OCI-LY7 (cell line): ENCODE measurements at places on chromosomes 11 and 22.

- DNase-seq: no peak
Observed at GRCh38 chr11:112784323-112785073, 176.7 kb upstream of the NCAM1 start.

DNA sequence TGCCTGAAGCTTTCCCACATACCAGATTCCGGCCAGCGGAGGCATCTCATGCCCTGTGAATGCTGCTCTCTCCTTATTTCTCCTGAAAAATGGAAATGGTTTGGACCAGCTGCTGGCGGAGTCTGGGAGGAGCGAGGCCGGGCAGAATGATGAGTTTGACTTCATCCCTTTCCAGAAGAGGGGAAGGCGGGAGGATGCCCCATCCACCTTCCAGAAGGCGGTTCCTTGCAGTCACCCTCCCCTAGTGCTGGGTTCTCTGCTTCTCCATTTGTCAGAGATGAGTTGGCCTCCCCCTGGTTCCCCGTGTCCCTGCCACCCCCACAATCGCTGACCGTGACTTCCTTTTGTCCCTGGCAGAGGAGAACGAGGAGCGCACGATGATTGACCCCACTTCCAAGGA lies 75.6 kb downstream of the PARVB start:
- DNase-seq: no peak

DNA sequence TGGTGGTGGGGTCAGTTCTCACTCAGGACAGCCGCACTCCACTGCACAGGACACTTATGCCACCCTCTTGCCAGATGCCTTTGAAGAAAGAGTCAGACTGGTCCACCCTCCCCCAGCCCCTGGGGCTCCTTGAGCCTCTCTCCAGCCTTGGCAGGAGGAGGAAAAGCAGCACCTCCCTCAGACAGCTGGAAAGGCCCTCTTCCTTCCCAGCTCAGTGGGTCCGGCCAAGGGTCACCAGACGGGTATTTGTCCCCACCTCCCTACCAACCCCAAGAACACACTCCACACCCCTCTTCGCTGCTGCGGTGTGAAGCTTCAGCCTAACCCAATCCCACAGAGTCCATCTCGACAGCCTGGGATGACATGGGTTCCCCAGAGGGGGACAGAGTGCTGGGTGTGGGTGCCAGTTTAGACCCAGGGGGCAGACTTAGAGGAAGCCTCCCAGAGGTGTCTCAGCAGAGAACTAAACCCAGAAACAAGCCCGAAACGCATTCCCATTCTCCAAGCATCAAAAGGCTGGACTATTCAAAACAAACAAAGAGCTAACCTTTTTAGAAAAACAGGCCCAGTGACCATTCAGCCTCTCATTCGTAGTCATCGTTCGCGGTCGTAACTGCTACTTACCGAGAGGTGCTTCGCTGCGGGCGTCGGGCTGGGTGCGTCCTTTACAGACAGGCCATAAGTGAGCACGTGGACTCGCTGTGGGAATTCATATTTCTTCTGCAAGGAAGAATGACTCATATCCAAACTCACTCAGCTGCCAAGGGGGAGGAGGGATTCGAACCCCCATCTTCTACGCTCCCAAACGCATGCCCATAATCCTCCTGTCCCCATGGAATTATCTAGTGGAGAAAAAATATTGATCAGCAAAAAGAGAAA lies 57.5 kb upstream of the ANO1 start:
- DNase-seq: no peak

DNA sequence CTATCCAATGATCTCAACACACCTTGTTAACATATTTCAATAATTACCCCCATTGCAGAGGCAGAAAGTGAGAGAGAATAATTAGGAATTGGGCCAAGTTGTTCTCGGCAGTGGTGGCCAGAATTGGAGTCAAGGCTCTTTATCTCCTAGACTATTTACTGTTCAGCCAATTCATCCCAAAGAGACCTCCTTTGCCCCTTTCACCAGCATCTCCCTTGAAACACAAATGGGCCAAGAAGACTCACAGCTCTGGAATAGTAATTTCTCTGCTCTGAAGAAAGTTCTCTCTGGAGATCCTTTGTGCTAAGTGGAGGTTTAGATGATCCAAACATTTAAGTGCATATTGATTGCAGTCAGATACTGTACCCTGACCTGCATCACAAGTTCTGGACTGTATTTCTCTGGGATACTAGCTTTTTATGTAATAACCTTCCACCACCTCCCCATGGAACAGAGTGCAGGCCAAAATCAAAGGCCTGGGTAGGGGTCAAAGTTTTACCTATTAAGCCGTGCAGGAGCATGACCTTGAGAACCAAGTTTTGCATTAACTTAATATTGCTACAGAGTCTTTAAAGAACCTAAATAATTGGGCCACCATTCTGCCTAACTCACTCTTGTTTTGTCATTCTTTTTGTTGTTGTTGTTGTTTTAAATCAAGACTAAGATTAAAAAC lies 19.6 kb upstream of the CADM1 start:
- no peak for DNase-seq

GRCh38 chr11:123052901-123053721 lies 8.8 kb downstream of the HSPA8 start:
- peak; percentile 7 for DNase-seq

DNA sequence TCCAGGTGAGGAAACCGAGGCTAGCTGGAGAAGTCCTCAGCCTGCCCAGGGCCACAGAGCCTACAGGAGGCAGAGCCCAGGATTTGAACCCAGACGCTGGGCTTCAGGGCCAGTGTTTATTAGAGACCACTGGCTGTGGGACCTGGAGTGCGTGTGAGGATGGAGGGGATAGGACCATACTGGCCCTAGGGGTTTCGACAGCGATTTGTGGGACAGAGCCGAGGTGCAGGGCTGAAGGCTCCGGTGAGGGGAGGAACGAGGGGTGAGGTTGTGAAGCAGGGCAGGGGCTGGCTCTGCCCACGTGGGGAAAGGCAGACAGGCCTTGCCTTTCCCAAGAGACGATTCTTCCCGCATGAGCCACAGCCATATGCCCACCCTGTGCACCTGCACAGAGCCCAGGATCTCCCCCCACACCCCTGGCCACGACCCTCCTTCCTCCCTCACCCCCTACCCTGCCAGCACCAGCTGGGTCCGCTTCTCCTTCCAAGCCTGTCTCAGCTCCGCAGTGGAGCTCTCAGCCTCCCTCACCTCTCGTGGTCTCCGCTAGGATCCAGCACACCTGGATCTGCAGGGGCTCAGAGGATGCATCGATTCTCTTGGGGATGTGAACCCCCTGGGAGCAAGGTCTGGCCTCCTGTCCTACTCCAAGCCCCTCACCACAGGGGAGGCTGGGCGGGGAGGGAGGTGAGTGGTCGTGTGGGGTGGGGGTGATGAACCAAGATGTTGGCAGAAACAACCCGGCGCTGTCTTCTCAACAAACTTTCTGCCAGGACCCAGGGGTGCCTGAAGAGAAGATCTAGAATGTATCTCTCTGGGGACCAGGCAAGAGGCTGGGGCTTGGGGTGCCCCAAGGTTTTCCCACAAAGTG lies 58.4 kb downstream of the RTL6 start:
- no peak for DNase-seq

- no peak for DNase-seq
Observed at GRCh38 chr11:67445515-67445914, 2.2 kb upstream of the CORO1B start.

DNA sequence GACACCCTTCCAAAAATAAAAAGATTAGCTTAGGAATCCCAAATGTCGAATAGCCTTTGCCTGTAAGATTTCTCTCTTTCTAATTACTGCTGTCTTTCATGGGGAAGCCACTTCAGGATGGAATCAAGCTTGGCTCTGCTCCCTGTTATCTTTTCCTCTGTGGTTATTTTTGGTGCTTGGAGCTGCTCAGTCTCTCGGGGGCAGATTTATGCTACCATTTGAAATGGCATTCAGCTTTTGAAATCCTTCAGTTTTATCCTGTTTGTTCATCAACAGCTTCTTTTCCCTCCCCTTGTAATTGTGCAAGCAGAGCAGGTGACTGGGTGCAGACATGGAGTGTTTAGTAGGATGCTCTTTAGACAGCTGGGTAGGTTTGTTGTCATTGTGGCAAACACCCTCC lies 111.0 kb downstream of the DBX1 start:
- no peak for DNase-seq

GRCh38 chr11:83957038-83957900 lies 671.1 kb upstream of the CCDC90B start:
- DNase-seq: no peak

- no peak for DNase-seq
Observed at GRCh38 chr22:50298266-50298637, 9.2 kb downstream of the PLXNB2 start.
